ENCODE measurements at places on chromosomes 2 and 18. TPM values are rescaled to one million over a fixed set of nuclear protein-coding genes. Genes with fewer than 3 reads are reported as not detected.

- peak overlapping the region; percentile 64 for H3K27ac ChIP-seq
- DNase-seq = peak; percentile 20
- H3K36me3 ChIP-seq = no peaks in the 10 kb centered on the region
- H3K27me3 ChIP-seq = peaks cover 4% of the 10 kb centered on the region
These were observed 770 bp downstream of the ZNF396 start for GRCh38 chr18:35376393-35376741.

GRCh38 chr18:54191352-54191751, 33.1 kb downstream of the MBD2 start:
- peaks cover 11% of the 10 kb centered on the region for H3K4me1 ChIP-seq
- H3K27ac ChIP-seq = no peak overlapping the region
- no peak for DNase-seq
- peaks cover 22% of the 10 kb centered on the region for H3K36me3 ChIP-seq

- no peaks in the 10 kb centered on the region for H3K27me3 ChIP-seq
- H3K4me3 ChIP-seq = no peak overlapping the region
- DNase-seq = no peak
- H3K4me1 ChIP-seq = no peaks in the 10 kb centered on the region
- H3K36me3 ChIP-seq = peaks cover 2% of the 10 kb centered on the region
- no peak overlapping the region for H3K27ac ChIP-seq
These were observed 222.6 kb upstream of the CTAGE1 start for GRCh38 chr18:22640281-22640842.

DNA sequence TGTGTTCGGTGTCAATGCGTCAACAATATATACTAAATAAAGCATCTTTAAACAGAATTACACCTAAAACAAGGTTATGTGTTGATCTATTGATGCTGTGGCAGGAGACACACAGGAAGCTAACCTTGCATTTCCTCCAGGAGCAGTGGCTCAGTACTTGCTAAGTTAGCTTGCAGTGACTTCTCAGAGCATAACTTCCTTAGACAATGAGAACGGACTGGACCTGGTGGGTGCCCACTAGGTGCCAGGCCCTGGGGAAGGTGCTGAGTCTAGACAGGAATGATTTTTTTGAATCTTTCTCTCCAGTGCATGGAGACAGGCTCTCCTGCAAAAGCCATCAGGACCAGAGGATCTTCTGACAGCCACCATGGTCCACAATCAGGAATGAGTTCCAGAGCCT, 73.8 kb upstream of the MGAT4A start:
- DNase-seq = no peak
- no peaks in the 10 kb centered on the region for H3K36me3 ChIP-seq
- H3K4me3 ChIP-seq = no peak overlapping the region
- H3K27ac ChIP-seq = no peak overlapping the region
- H3K27me3 ChIP-seq = no peaks in the 10 kb centered on the region

GRCh38 chr2:229734410-229734809, 20.1 kb upstream of the DNER start:
- no peaks in the 10 kb centered on the region for H3K27me3 ChIP-seq
- no peaks in the 10 kb centered on the region for H3K4me1 ChIP-seq
- H3K36me3 ChIP-seq = peaks cover 5% of the 10 kb centered on the region
- DNase-seq = no peak

GRCh38 chr2:4090668-4091630, 387.6 kb downstream of the DCDC2C start:
- H3K4me1 ChIP-seq = no peaks in the 10 kb centered on the region
- no peaks in the 10 kb centered on the region for H3K27me3 ChIP-seq
- H3K36me3 ChIP-seq = no peaks in the 10 kb centered on the region
- H3K4me3 ChIP-seq = no peak overlapping the region

DNA sequence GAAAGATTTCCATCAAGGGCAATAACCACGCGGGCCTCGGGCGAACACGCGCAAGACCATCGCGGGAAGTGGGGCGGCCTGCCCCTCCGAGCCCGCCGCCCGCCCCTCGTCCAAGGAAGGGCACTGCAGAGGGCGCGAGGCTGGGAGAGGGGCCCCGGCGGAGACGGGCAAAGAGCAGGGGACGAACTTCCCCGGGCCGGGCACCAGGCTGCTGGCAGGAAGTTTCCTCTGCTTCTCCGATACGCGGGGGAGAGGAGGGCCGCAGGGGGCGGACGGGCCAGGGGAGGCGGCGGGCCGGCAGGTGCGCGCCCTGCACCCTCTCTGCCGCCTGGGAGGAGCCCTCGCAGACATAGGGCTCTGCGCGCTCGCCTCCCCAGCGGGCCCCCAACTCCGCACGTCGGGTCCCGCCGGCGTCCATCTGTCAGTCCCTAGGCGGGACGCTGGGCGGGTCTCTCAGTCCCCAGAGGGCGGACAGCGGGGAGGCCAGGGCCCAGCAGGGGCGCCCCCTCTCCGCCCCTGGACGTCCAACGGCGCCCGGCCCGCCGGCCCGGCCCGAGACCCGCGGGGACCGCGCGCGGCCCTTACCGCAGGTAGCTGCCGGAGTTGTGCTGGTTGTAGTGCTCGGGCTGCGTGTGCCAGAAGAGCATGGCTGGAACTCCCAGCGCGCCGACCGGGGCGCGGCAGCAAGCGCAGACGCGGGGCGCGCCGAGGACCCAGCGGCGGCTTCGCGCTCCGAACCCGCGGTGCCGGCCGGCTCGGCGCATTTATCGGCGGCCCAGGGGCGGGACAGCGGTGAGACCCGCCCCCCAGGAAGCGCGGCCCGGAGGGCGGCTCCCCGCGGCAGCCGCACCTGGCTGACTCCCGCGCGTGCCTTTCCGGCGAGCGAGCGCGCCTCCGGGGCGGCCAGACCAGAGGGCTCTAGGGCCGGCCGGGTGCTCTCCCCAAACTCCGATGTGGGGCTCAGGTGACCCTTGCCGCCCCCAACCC, at the start of gene TFCP2L1:
Gene TFCP2L1, minus strand, starts transcription at position 740 of the 987 bp plus-strand sequence. Its CDS starts 93 bp downstream, at position 647.
- no peak within 1 kb of the TSS for H3K27ac ChIP-seq
- H3K36me3 ChIP-seq = no peaks in the 10 kb centered on the region
- H3K4me1 ChIP-seq = peaks cover 7% of the 10 kb centered on the region
- peak within 1 kb of the TSS; percentile 63 for H3K4me3 ChIP-seq
- DNase-seq = peak; percentile 62

DNA sequence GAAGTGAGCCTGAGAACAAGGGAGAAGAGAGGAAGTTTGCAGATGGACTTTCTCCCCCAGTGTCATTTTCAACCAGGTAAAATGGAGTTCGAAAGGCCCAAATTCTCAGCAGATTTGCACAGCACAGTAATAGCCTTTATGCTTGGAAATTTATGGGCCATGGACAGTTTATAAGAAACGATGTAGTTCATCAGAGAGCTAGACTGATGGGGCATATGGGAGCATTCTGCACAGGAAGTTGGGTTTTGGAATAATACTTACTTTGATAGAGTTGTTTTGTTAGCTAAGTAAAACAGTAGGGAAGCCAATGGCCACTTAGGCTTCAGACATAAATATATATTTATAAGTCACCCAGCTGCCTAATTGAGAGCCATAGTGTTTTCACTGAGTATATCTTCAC, 169.4 kb downstream of the MEIS1 start:
- H3K4me1 ChIP-seq = no peaks in the 10 kb centered on the region
- no peak overlapping the region for H3K4me3 ChIP-seq
- H3K27ac ChIP-seq = no peak overlapping the region
- DNase-seq = no peak

GRCh38 chr2:66110608-66111007, 324.3 kb upstream of the MEIS1 start:
- H3K36me3 ChIP-seq = no peaks in the 10 kb centered on the region
- no peaks in the 10 kb centered on the region for H3K4me1 ChIP-seq
- H3K4me3 ChIP-seq = no peak overlapping the region
- DNase-seq = no peak
- no peak overlapping the region for H3K27ac ChIP-seq

GRCh38 chr2:177535958-177536504, 143.5 kb downstream of the AGPS start:
- peaks cover 1% of the 10 kb centered on the region for H3K36me3 ChIP-seq
- H3K4me1 ChIP-seq = no peaks in the 10 kb centered on the region
- no peak for DNase-seq
- no peak overlapping the region for H3K27ac ChIP-seq
- no peaks in the 10 kb centered on the region for H3K27me3 ChIP-seq
- no peak overlapping the region for H3K4me3 ChIP-seq

DNA sequence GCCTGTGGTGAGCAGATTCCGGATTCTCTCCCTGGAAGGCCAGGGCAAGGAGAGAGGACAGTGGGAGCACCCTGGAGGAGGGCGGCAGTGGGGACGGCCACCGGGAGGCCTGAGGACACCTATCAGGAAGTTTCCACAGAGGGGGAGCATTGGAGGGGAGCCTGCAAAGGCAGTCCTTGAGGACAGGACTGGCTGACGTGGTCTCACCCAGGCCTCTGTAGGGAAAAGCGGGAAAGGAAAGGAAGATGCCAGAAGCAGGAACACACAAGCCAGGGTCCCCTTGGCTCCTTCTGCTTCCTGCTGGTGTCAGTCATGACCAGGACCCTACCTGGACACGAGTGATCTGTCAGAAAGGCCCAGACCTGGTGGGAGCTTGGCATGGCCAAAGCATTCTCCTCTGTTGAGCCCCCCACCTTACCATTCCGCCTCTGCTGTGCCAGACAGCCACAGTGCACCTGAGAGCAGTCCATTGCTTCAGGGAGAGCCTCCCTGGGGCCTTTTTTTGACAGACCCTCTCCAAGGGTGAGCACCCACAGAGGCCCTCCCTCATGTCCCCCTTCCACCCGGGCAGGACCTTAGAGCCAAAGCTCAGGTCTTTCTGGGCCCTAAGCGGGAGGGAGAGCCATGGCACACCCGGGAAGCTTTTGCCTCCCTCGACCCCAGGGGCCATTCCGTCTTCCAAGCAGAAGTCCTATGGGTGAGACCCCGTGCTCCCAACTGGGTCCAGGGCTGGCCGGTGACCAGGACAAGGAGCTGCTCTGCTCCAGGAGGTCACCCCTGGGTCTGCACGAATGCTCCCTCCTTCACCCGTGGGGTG, 333.1 kb downstream of the DYSF start:
- H3K4me1 ChIP-seq = no peaks in the 10 kb centered on the region
- H3K36me3 ChIP-seq = no peaks in the 10 kb centered on the region
- no peak overlapping the region for H3K27ac ChIP-seq
- peaks cover 3% of the 10 kb centered on the region for H3K27me3 ChIP-seq

GRCh38 chr2:68045342-68045741, 17.5 kb downstream of the C1D start:
- peaks cover 5% of the 10 kb centered on the region for H3K36me3 ChIP-seq
- H3K27ac ChIP-seq = no peak overlapping the region
- H3K4me3 ChIP-seq = no peak overlapping the region
- no peaks in the 10 kb centered on the region for H3K27me3 ChIP-seq
- H3K4me1 ChIP-seq = peaks cover 4% of the 10 kb centered on the region
- no peak for DNase-seq

DNA sequence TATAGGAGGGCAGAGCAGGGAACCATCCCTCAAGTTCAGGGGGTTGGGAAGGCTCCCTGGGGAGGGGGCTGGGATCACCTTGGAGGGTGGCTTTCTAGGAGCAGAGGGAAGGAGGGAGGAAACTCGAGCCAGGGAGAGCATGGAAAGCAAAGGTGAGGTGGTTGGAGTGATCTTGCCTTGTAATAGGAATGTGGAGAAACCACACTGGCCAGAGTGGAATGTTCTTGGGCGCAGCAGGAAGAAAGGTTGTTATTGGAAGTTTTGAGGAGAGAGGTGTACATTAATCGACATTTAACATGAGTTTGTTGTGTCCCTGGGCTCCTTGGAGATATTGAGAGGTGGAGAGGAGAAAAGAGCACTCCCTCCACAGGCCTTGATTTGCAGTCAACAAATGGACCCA, 272.2 kb downstream of the PRKCE start:
- H3K27me3 ChIP-seq = no peaks in the 10 kb centered on the region
- H3K36me3 ChIP-seq = no peaks in the 10 kb centered on the region
- DNase-seq = no peak

DNA sequence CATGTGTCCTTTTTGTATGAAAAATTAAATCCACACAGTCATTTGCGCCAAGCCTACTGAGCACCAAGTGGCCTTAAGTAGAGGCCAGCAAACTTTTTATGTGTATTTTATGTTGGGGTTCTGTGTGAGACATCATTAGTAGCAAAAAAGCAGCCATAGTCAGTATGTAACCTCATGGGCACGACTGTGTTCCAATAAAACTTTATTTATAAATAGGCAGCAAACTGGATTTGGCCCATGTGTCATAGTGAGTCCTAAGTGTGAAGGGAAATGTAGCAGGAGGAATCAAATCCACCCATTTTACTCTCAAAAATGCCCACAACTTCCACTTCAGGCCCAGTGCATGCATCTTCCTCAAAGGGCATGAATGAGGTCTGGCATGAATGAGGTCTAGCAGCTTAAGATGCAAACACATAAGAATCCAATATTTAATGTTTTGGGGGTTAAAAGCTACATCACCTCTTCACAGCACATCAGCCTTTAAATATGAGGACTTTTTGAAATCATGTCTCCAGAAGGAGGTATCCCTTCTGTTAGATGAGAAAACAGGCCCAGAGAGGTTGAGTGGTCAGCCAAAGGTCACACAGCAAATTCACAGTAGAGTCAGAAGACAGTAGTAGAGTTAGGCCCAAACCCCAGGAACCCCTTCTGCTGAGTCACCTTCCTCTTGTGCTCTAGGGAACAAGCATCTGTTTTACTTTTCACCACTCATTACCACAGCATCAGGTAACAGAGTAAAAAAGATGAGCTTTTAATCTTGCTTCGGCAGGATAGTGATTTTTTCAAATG, 45.6 kb downstream of the MREG start:
- H3K4me1 ChIP-seq = peaks cover 24% of the 10 kb centered on the region
- H3K4me3 ChIP-seq = no peak overlapping the region
- H3K27ac ChIP-seq = no peak overlapping the region
- peaks cover 20% of the 10 kb centered on the region for H3K36me3 ChIP-seq

DNA sequence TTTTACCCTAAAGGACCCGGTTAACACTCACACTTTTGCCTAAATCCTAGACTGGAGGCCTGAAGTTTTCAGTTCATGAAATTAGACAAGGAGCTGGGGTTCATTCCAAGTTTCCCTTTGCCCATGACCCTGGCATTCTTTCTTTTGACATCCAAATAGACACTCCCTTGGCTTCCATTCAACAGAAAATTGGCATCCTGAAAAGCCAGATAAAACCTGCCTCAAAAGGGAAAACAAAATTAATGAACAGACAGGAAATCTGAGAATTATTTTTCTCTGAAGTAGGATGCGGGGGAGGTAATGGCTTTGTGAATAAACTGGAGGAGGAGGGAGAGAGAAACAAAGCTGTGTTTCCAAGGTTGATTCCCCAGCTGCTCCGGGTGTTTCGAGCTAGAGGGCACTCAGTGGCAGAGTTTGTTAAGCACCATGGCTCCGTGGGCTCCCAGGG, 41.0 kb downstream of the SPP2 start:
- no peak for DNase-seq
- H3K27me3 ChIP-seq = no peaks in the 10 kb centered on the region
- H3K36me3 ChIP-seq = peaks cover 2% of the 10 kb centered on the region
- peaks cover 2% of the 10 kb centered on the region for H3K4me1 ChIP-seq
- H3K27ac ChIP-seq = no peak overlapping the region

- no peak for DNase-seq
- no peaks in the 10 kb centered on the region for H3K36me3 ChIP-seq
- H3K27me3 ChIP-seq = peaks cover 23% of the 10 kb centered on the region
These were observed 5.2 kb upstream of the C18orf63 start for GRCh38 chr18:74310411-74310810.

GRCh38 chr2:160918906-160919503, 241.2 kb upstream of the TANK start:
- peak; percentile 14 for DNase-seq
- H3K36me3 ChIP-seq = no peaks in the 10 kb centered on the region
- no peak overlapping the region for H3K4me3 ChIP-seq

TUBB8B gene
- total RNA-seq = not detected

KRCC1 gene
- total RNA-seq = 10.6 TPM

NEU2 gene
- total RNA-seq = not detected

CYBRD1 gene
- 0.35 TPM for total RNA-seq

FASTKD2 gene
- total RNA-seq = 44.1 TPM

C2orf81 gene
- 5.1 TPM for total RNA-seq
